ENCODE measurements at places on chromosomes 1 and 21.

GRCh38 chr1:154222918-154223317 is 2.2 kb downstream of the UBAP2L start:
- DNase-seq, result no peak

- no peak for DNase-seq
These were observed 1.2 kb downstream of the GTF2B start for GRCh38 chr1:88890131-88890530.

DNA sequence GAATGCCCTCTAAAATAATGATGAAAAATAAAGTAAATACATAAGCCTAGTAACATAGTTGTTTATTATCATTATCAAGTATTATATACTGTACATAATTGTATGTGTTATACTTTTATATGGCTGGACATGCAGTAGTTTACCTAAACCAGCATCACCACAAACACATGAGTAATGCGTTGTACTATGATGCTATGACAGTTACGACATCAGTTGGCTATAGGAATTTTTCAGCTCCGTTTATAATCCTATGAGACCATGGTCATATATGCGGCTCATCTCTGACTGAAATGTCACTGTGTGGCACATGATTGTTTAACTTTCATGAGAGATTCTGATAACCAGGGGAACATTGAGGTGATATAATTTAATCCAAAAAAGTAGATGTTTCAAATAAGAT is 352.1 kb downstream of the ST6GALNAC3 start:
- DNase-seq, result no peak

DNA sequence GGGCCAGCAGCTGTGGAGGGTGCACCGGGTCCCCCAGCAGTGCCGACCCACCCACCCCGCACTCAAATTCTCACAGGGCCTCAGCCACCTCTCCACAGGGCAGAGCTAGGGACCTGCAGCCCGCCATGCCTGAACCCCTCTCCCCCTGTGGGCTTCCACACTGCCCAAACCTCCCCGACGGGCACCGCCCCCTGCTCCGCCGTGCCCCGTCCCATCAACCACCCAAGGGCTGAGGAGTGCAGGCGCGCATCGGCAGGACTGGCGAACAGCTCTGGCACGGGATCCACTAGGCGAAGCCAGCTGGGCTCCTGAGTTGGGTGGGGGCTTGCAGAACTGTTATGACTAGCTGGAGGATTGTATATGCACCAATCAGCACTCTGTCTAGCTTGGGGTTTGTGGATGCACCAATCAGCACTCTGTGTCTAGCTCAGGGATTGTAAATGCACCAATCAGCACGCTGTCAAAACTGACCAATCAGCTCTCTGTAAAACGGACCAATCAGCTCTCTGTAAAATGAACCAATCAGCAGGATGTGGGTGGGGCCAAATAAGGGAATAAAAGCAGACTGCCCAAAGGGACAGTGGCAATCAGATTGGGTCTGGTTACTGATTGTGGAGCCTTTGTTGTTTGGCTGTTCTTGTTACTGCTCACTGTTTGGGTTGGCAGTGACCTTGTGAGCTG is 12.4 kb upstream of the RCAN3 start:
- no peak for DNase-seq

- no peak for DNase-seq
These were observed 27.5 kb upstream of the SLC44A3 start for GRCh38 chr1:94792473-94793295.

DNA sequence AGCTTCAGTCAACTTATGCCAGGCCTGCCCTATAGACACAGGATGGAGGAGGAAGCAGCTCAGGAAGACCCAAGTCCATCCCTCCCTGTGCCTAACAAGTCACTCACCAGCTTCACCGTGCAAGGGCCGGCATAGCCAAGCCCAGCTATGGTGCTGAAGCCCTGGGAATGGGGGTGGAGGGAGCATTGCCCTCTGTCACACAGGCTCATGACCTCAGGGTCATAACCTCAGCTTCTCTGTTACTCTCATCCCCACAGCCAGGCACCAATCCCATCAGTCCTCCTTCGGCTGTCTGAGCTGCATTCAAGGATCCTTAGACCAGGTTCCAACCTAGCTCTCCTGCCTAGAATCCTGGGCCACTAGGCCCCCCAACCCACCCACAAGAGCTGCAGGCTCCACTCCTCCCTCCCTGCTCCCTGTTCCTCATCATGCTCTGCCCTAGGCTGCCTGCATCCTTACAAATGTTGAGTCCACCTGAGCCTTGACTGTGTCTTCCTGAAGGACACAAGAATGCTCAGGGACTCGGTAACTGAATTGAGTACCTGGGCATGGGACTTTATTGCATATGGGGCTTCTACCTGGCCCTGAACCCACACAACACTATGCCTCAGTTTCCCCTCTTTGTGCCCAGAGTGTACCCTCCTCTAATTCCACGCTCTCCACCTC is 1.7 kb downstream of the CD244 start:
- no peak for DNase-seq

Data from activated CD4-positive, alpha-beta T cell treated with anti-CD3 and anti-CD28 coated beads, Interleukin-2, Interleukin-6, amounts not matched to agents 100 ng/mL and 50 ng/mL, durations not matched to agents 16 hours and 8 hours (primary cell).